ENCODE measurements at places on chromosomes 11 and 22. TPM values are rescaled to one million over a fixed set of nuclear protein-coding genes. Genes with fewer than 3 reads are reported as not detected.

BCL2L13 gene
- 47.5 TPM for total RNA-seq

GRCh38 chr22:24416095-24416494 lies 11.3 kb upstream of the ADORA2A start:
- no peak for DNase-seq

DNA sequence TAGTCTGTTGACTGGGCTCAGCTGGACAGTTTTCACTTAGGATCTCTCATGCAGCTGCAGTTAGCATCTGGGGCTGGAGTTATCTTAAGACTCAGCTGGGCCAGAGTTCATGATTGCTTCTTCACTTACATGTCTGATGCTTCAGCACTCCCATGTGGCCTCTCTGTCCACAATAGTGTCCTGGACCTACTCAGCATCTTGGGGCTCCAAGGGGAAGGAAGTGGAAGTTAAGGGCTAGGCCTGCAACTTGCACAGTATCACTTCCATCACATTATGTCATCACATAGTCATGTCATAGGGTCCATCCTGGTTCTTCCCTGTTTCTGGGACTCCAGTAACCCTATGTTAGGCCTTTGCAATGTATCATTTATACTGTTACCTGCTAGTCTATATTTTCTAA lies 115.9 kb downstream of the C11orf65 start:
- no peak for DNase-seq

SLC15A3 gene
- total RNA-seq, result 6.5 TPM

GRCh38 chr22:24230911-24231656 lies 13.8 kb downstream of the GGT5 start:
- DNase-seq, result no peak

RAB36 gene
- 6.1 TPM for total RNA-seq

DNA sequence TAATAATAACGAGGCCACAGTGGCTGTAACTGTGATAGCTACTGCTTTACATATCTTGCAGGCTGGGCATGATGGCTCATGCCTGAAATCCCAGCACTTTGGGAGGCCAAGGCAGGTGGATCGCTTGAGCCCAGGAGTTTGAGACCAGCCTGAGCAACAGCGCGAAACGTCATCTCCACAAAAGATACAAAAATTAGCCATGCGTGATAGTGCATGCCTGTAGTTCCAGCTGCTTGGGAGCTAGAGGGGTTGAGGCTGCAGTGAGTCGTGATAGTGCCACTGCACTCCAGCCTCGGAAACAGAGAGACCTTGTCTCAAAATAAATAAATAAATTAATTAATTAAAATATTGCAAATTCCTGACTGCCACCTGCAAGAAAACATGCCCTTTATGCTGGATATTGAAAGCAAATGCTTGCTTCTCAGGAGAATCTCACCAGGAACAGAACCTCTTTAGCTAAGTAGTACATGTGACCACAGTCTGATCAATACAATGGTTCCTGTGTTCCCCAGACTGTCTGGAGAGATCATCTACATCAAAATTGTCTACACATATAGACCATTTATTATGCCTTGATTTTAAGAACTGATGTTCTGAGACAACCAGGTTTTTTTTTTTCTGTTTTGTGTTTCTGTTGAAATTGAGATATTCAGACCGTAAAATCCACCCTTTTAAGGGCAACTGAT lies 6.3 kb downstream of the ZBTB3 start:
- no peak for DNase-seq

- DNase-seq, result no peak
Measured at GRCh38 chr11:19633276-19633675, 79.4 kb upstream of the NAV2 start.

DNA sequence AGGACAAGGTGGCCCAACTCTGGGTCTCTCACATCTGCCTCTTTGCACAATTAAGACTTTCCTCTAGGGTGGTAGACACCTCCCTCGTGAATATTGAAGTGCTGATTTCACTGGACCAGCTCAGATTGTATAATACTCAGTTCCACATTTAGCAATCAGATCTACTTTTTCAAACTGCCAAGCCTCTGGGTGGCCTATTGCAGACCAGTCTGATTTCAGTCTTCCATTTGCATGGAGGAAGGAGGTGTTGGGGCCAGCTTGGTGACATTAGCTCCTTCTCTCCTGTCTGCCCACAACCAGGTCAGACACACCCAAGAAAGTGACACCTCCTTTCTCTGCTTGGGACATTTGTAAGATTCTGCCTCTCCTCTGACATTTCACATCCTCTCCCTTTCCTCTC lies 78.2 kb downstream of the PPFIBP2 start:
- no peak for DNase-seq

DNA sequence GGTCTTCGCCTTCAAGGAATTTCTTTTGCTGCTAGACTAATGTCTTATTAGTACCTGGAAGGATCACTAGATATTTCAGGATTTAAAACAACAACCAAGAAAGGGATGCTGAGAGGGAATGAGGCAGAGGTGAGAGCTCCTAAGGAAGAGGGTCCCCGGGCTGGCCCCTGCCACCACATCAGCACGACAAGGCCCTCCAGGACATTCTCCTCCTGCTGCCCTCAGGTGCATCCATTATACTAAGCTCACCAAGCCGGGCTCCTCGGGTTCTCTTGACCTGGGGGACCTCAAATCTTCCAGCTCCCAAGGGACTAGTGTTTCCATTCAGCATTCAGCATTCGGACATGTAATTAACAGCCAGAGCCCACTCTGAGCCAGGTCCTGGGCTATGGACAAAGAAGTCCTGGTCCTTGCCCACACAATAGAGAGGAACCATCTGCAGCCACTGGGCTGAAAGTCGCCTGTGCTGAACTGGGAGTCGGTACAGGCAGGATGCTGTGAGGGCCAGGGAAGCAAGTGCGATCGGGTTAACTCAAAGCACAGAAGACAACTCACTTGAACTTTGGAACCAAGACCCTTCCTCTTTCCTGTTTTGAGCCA lies 29.4 kb upstream of the OAF start:
- no peak for DNase-seq

GGTLC3 gene
- total RNA-seq, result not detected

C22orf23 gene
- not detected for total RNA-seq

SCGB1C1 gene
- total RNA-seq, result not detected

VSIG10L2 gene
- not detected for total RNA-seq

GRCh38 chr11:128865490-128865889 lies 1.6 kb downstream of the KCNJ1 start:
- DNase-seq, result no peak

GCAT gene
- 11.4 TPM for total RNA-seq

- DNase-seq, result no peak
Measured at GRCh38 chr11:130150790-130151189, 8.8 kb upstream of the ST14 start.

PGA5 gene
- not detected for total RNA-seq

ACTN3 gene
- total RNA-seq, result 11.2 TPM

DNA sequence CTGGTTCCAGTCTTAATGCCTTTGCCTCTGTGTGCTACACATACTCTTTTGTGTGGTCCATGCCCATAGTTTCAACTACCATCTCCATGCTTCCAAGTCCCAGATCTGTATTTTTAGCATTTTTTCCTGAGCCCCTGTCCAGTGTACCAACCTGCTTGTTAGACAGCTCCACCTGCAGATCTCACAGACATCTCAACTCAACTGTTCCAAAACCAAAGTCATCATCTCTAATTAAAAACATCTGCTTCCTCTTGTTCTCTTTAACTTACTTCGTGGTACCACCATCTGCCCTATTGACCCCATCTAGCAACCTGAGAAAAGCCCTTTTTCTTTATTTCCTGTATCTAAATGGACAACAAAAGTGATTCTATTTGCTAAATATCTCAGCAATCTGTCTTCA lies 8.6 kb upstream of the KMT2A start:
- no peak for DNase-seq

NAALAD2 gene
- total RNA-seq, result not detected

DNA sequence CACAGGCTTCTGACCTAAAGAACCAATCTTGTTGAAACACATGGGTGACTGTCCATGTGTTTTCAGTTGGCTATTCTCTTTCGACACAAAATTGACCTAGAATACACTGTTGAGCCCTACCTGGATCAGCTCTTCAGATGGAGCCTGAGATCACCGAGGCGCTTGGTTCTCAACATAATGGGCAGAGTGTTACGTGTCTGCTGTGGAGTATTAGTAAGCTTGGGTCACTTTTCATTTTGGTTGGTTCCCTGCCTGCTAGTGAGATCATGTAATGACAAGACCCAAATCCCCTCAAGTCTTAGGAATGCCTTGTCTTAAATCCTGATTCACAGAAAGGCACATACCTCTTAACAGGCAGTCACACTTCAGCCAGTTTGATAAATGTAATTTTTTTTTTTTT lies 8.7 kb downstream of the MED19 start:
- no peak for DNase-seq

- DNase-seq, result no peak
Measured at GRCh38 chr11:57479911-57480310, 19.6 kb downstream of the RTN4RL2 start.

DNA sequence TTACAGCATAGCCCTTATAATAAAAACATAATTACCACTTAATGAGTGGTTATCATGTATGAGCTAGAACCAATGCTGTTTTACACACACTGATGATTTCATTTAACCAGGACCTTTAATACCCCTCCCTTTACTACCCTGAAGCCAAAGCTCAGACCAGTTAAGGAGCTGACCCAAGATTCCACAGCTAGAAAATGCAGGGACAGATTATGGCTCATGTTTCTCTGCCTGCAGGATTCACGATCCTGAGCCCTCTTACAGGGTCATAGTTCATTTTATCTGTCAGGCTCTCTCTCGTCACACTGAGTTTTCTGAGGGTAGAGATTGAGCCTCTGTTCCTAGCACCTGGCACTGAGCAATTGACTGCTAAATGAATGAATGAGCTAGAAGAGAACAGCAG lies 27.4 kb downstream of the TUB start:
- DNase-seq, result no peak

- DNase-seq, result peak; percentile 50
Measured at GRCh38 chr22:28019881-28020861, 101.1 kb upstream of the PITPNB start.

CDC42EP2 gene
- total RNA-seq, result 5.3 TPM

DNA sequence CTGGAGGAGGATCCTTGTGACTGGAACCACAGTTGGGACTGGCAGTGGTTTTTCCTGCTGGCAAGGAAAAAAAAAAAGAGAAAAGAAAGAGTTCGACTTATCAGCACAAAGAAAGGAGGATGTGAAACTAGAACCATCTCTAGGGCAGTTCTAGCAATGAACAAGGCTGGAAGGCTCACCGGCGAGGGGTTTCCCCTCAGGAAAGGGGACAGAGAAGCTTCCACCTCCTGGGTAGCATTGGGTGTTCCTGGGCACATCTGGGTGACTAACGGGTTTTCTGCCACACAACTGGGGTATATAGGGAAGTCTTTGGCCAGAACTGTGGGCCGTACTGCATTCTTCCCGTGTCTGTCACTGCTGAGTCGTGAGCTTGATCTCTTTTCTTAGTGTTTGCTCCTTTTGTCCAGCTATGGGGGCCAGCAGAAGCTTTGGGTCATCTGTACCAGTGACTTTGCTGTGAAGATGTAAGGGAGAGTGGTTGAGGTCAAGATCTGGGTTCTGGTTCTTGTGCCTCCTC lies 109.4 kb upstream of the OR4B1 start:
- peak; percentile 52 for DNase-seq

DNA sequence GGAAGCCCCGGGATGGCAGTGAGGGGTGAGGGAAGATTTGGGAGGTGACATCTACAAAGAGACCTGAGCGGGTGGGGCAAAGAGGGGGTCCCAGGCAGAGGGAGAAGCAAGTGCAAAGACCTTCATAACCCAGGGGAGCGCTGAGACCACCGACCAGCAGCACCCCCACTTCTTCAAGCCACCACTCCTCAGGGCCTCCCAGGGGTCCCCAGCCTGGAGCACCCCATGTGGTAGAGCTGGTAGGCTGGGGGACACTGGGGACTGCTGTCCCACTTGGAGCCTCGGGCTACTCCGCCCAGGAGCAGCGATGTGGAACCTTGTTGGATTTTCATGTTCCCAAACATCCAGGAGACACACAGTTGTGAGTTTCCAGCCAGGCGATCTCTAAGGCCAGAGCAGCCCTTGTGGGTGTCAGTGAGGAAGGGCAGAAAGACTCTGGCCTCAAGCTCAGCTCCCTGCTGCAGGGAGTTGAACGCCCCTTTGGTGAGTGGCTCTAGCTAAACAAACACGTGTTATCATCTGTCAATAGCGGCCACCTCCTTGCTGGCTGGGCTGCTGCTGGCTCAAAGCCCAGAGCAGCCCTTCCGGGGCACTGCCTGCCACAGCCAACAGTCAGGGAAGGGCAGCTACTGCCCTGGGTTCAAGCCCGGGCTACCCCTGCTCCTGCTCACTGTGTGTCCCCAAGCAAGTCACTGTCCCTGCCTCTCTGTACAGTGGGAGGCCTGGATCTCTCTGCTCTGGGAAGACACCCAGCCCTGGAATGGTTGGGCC lies 25.7 kb upstream of the CHKA start:
- peak; percentile 30 for DNase-seq

FGF3 gene
- not detected for total RNA-seq

Data from A172 (cell line).